GM13976 (cell line): ENCODE measurements at places on chromosomes 3 and 15.

DNA sequence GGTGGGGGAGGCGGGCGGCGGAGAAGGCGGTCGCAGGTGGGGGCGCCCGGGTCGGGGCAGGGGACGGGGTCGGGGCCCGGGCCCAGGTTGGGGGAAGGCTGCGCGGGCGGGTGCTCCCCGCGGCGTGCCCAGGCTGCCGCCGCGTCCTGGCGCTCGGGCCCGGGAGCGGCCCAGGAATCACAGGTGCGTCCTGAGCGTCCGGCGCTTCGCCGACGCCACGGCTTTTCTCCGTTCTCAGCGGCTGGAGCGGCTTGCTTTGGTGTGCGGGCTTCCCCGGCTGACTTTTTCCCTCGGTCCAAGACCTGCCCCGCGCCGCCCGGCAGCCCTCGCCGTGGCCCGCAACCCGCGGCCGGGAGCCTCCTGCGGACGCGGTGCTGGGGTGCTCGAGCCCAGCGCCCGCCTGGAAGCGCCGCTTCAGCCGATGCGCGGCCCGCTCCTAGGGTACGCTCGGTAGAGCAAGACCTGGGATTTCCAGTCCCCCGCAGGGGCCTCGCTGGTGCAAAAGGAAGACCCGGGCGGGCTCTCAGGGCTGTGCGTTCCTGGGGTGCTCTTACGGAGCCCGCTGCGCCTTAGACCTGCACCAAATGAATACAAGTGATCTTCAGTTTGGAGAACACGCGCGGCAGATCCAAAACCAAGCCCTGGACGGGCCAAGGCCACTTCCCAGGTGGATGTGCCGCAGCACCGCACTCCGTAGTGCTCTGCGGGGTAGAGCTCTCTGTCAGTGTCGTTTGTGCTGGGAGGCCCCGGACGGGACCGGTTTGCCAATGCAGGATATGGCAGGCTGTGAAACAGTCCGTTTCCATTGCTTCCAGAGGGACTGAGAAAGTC lies 639 bp downstream of the NIPA1 start:
- peak; percentile 55 for DNase-seq

GRCh38 chr15:60003243-60004008 lies 685 bp upstream of the FOXB1 start:
- peak; percentile 39 for DNase-seq

GRCh38 chr3:52310861-52311575 lies 5.1 kb upstream of the DNAH1 start:
- peak; percentile 87 for DNase-seq

- no peak for DNase-seq
Measured at GRCh38 chr3:16085884-16086608, 88.4 kb upstream of the GALNT15 start.

GRCh38 chr3:177904621-177905020 lies 631.6 kb upstream of the KCNMB2 start:
- DNase-seq: no peak

DNA sequence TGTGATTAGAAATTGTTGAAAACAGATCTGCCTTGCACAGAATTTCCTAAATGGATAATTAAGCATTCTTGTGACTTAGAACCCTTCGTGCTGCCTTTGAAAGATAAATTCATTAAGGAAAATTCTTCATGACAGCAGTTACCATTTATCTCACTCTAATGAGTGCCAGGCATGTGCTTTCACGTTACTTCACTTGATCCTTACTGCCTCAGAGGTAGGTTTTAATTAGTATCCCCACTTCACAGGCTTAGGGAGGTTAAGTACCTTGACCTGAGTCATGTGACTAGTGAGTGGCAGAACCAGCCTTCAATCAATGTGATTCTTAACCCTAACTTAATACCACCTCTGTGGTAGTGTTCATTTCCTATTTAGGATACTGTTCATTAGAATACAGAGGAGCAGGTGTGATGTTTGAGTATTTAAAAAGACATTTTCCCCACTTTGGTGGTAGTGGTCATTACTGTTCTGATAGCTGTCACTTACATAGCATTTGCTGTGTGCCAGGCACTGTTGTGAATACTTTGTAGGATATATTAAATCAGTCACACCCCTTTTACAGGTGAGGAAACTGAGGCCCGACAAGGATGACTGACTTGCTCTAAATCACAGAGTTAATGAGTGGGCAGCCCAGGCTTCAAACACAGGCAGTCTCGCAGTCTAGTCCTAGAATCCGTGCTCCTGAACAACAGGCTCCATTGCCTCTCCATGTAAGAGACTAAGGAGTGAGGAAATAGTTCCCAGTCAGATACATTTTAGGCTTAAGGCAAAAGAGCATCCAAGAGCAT lies 57.9 kb downstream of the RLBP1 start:
- DNase-seq: no peak
